ENCODE measurements at places on chromosomes 7 and 10.

DNA sequence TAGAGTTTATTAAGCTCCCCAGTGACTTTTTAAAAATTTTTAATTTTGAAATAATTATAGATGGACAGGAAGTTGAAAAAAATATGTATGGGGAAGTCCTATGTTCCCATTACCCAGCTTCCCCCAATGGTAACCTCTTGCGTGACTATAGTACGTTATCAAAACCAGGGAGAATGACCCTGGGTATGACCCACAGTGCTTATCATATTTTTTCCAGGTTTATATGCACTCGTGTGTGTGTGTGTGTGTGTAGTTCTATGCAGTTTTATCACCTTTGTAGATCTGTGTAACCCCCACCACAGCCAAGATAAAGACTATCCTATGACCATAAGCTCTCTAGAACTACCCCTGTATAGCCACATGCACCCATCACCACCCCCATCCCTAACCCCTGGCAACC is 72.8 kb downstream of the TBXAS1 start:
- DNase-seq = no peak

GRCh38 chr10:13234172-13234571 is at the start of gene UCMA:
Gene UCMA, minus strand, starts transcription at chr10:13234374. Its CDS starts 116 bp downstream, at chr10:13234258.
- no peak for DNase-seq

GRCh38 chr10:80612261-80612660 is 74.6 kb downstream of the SH2D4B start:
- no peak for DNase-seq

DNA sequence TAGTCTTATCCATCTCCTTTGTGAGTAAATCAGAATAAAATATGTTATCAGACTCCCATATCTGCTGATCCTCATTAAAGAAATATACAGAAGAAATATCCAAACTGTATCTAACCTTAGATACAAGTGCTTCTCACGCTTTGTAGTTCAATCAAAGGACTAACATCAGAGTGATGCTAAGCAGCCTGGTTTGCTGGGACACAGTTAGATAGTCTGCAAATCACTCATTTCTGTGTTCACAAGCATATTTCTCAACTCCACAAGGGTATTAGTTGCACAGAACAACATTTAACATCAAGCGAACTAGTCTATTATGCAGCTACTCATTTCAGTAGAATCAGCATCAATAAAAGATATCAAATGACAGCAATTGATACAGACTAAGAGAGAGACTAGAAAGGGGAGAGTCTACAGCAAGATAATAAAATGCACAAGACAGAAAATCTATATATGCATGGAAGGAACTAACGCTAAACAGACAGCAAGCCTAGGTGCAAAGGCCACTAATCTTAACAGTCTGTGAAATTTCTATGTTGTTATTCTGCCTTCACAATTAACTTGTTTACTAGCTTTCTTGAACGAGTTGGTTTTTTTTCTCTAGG is 30.0 kb downstream of the DNAJC12 start:
- no peak for DNase-seq

DNA sequence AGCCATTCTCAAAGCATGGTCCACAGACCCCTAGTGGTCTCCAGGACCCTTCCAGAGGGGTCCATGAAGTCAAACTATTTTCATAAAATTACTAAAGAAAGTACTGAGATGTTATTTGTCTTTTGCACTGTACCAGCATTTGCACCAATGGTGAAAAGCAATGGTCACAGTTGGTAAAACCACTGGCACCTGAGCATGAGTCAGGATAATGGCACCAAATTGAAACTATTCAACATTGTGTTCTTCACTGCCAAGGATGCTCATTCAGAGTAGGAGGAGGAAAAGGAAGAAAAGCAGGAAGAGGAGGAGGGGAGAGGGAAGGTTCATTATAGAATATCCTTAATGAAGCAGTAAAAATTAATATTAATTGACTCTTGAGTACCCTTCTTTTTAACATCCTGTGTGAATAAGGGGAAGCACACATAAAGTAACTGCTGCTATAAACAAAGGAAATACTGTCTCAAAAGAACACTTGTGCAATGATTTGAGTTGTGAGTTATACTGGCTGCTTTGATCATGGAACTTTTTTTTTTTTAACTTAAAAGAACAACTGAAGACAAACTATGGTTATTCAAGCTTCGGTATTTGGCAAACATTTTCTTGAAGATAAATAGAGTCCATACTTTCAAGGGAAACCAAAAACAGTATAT is 60.2 kb downstream of the MPP7 start:
- no peak for DNase-seq

DNA sequence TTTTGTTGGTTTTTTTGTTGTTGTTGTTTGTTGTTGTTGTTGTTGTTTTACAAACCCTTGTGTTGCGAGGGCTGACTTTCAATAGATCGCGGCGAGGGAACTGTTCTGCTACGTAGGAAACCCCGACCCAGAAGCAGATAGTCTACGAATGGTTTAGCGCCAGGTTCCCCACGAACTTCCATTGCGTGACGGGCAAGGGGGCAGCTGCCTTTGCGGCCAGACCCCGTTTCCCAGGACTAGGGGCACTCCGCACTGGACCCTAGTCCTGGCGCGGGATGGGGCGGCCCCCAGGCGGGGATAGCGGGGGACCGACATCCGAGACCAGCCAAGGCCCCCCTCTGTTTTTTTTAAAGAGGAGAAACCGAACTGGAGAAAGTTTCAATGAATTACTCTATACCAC is 119.6 kb downstream of the LRRTM3 start:
- no peak for DNase-seq

GRCh38 chr7:90298145-90299038 is 22.7 kb downstream of the FAM237B start:
- no peak for DNase-seq

GRCh38 chr7:111388912-111389311 is 173.4 kb downstream of the IMMP2L start:
- DNase-seq = no peak

DNA sequence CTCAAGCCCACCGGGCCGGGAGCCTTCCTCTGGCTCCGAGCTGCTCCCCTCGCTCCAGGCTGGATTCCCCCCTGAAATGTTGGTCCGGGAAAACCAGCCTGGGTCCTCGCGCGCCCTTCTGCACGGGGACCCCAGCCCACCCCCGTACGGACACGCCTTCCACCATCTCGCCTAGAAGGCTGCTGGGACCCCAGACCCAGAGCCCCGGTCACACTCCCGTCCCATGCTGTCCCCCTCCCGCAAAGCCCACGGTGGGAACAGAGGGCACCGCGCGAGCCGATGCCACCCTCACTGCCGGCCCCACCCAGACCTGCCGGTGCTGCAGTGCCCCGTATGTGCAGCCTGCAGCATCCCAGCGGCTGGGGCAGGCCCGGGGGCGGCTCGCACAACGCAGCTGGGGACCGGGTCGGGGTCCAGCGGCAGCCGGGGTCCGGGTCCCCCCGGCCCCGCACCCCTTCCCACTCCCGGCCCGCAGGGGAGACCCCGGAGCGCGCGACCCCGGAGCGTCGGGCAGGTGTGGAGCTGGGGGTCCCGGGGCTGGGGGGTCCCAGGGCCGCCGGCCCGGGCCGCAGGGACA is 871 bp downstream of the SPOCK2 start:
- peak; percentile 59 for DNase-seq

- no peak for DNase-seq
Observed at GRCh38 chr10:29604291-29604825, 30.4 kb downstream of the SVIL start.

GRCh38 chr10:19993714-19994315 is 177.6 kb downstream of the PLXDC2 start:
- DNase-seq = no peak

GRCh38 chr10:99410876-99411275 is 19.5 kb downstream of the GOT1 start:
- DNase-seq = no peak

- no peak for DNase-seq
Observed at GRCh38 chr10:102230264-102230860, 4.3 kb downstream of the ELOVL3 start.

All from retina (tissue), 1 donor.